Hindlimb muscle (tissue), 1 donor: ENCODE measurements at places on chromosomes 5 and 9. TPM values are rescaled to one million over a fixed set of nuclear protein-coding genes. Genes with fewer than 3 reads are reported as not detected.

The WNT8A gene
- not detected for polyA plus RNA-seq

The POC5 gene
- 8.9 TPM for polyA plus RNA-seq

DNA sequence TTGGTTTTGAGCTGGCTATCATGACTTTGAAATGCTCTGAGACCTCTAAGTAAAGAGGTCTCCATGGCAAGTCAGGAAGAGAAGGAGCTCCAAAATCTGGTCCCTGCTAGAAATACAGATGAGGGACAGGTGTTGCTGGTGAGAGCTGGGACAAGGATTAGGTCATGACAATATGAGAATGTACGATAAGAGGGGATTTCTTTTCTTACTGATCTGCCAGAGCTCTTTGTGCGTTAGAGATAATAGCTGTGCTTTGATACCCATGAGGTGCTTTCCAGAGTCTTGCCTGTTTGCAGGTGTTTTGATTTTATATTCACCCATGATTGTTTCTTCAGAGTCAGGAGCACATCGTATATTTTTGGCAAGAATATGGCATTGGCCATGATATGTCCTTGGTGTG is 56.5 kb downstream of the ANKRD33B start:
- DNase-seq = no peak

- DNase-seq = no peak
These were observed 725.2 kb downstream of the BRINP1 start for GRCh38 chr9:118644066-118644465.

The P4HA2 gene
- 52.5 TPM for polyA plus RNA-seq

The IRX1 gene
- 0.77 TPM for polyA plus RNA-seq

DNA sequence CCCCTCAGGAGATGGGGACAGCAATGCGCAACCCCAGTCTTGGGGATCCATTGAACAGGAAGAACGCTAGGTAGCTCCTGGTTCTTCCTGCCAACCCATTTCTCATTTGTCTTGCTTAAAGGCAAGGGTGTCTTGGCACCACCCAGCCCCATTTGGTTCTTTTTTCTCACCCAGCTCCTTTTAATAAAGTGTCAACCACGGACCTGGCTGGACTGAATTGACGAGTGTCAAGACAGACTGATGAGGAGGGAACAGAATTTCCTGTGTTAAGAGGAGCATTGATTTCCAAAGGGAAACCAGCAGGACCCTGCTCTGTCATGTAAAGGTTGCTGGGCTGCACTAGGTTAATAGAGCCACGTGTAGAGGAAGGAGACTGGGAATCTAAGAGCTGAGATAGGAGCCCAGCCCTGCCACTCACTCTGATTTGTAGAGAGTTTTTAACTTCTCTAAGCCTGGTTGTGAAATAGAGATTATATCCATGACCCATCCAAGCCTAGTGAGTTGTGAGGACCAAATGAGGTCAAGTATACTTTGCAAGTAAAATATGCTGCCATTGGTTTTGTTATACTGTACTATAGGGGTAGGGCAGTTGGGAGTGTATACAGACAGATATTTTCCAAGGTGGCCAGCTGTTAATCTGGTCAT is 33.7 kb downstream of the OSTF1 start:
- no peak for DNase-seq

DNA sequence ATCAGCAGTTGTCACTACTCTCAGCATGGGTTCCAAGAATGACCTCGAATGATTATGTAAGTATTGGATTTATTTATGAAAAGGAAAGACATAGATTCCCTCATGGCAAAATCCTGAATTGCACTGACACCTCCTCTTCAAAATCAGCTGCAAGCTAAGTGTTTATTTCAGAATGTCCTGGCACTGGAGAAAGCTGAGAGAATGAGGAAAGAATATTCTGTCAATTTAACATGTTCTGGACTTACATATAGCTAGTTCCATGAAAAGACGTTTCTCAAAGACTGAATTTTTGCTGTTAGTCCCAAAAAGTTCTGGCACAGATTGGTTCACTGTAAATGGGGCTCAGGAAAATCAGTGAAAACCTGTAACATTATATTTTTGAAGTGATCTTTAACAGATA is 120.3 kb downstream of the NREP start:
- DNase-seq = no peak

DNA sequence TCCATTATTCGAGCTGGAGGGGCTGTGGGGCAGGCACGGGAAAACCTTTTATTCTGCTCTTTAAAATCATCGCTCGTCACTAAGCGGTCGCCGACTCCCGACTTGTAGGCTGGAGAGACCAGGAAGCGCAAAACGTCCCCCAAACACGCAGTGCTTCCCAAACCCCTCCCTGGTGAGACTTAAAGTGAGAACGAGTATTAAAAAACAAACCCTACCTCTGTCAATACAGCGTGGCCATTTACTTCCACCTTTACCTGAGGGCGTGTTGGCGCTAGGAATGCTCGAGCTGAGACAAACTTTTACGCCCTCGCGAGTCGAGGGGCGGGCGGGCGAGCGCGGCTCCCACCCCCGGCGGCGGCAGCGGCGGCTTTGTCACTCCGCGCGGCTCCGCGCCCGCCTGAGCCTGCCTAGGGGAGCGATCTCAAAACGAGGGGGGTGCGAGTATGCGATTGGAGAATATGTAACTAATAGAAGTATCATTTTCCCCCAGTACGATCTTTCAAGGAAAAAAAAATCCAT is at the start of gene NR2F1-AS1:
Gene NR2F1-AS1 (minus strand): TSS at position 293 of the 519 bp plus-strand sequence.
- no peak for DNase-seq

- DNase-seq = no peak
These were observed 315.6 kb upstream of the RIOK2 start for GRCh38 chr5:97498657-97499056.

DNA sequence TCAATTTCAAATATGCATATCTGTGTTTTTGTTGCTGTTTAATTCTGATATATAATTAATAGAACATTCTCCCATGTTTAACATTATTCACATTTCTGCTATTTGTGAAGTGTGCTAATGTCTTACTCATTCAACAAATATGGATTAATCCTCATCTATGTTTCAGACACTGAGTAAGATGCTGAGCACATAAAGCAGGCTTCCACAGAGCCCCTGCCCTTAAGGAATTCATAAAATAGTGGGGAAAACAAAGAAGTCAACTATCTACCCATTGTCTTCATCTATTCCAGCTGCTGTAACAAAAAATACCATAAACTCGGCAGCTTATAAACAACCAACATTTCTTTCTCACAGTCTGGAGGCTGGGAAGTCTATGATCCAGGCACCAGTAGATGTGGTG is 333.3 kb downstream of the SEMA5A start:
- DNase-seq = no peak

The MEGF10 gene
- polyA plus RNA-seq = 43.1 TPM

The CDKN2A gene
- not detected for polyA plus RNA-seq

The OR1J2 gene
- not detected for polyA plus RNA-seq

DNA sequence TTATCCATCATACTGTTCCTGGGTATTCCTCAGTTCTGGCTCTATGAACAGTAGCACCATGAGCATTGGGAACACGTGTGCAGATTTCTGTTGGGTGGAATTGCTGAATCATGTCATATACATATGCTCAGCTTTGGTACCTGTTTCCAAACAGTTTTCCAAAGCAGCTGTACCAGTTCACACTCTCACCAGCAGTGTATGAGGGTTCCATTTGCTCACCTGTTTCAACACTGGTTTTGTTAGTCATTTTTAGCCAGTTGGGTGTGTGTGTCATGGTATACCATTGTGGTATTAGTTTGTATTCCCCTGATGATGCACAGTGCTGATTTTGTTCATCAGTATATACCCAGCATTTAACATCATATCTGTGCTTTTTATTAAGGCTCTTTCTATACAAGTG is 56.7 kb upstream of the ECM2 start:
- no peak for DNase-seq

- no peak for DNase-seq
These were observed 346.9 kb downstream of the ZSWIM6 start for GRCh38 chr5:61678966-61679365.

- peak; percentile 76 for DNase-seq
These were observed 456 bp downstream of the KDM3B start for GRCh38 chr5:138352722-138353559.

The KIF20A gene
- 17.5 TPM for polyA plus RNA-seq

DNA sequence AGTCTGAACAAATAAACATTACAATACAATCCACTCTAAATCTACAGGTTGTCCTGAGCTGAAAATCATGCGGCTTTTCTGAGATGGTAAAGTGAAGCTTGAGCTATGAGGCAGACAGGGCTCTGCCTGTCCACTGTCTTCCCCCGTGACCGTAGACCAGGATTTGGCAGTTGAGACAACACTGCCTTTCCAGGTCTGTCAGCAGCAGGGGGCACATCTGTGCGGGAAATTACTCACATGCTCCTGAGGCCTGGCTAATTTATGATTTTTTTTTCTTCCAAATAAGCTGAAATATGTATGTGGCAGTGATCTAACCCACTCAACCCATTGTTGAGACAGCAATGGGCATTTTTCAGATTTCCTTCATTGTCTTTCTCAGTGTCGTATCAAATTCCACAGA is 307.9 kb downstream of the FBXL7 start:
- DNase-seq = no peak

DNA sequence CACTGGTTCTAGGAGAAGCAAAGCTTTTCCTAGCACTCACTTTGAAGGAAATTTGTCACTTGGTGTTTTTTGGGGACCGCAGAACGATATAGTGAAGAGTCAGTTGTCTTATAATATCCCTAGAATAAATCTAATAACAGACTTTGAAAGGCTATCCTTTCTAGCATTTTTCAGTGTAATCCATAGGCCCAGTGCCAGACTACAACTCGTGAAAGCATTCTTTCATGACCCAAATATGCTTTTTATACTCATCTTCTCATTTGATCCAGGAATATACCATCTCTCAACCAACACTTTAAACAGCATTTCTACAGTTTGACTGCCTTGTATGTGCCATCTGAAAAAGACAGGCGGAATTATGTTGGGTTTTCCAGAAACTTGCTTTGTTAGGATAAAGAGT is 104.0 kb downstream of the ERCC6L2 start:
- DNase-seq = peak; percentile 22

The C9orf153 gene
- 0.22 TPM for polyA plus RNA-seq

- DNase-seq = no peak
These were observed 84.6 kb downstream of the AOPEP start for GRCh38 chr9:94811074-94811473.

DNA sequence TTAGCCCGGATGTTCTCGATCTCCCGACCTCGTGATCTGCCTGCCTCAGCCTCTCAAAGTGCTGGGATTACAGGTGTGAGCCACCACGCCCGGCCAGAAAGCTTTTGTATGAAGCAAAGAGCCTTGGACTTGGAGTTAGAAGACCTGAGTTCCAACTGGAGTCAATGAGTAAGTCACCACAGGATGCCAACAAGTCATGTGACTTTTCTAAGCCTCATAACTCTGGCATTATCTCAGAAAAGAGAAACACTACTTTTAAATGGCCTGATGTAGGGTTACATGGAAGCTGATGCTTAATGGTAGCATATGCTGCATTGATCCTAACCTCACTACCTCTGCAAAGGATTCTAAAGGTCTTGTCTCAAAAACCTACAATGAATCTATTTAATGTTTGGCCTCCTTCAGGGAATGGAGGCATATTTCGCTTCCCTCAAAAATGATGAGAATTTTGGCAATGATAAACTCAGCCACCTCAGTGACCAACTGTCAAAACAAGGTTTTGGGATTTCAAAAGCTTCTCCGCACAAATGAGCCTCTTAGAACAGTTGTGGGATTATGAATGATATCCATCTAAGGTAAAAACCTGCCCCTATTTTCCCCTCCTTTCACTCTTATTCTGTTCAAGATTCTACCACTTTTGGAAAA is 236.8 kb downstream of the ACTL7B start:
- no peak for DNase-seq

The FOXD4L5 gene
- polyA plus RNA-seq = 1.1 TPM

- no peak for DNase-seq
These were observed 315.3 kb upstream of the RPS23 start for GRCh38 chr5:82593481-82593880.

GRCh38 chr5:56313004-56313531 is 79.9 kb upstream of the ANKRD55 start:
- no peak for DNase-seq

- no peak for DNase-seq
These were observed 13.0 kb upstream of the DAB2IP start for GRCh38 chr9:121638399-121638798.

- DNase-seq = no peak
These were observed 271.0 kb upstream of the RIOK2 start for GRCh38 chr5:97454015-97454414.

DNA sequence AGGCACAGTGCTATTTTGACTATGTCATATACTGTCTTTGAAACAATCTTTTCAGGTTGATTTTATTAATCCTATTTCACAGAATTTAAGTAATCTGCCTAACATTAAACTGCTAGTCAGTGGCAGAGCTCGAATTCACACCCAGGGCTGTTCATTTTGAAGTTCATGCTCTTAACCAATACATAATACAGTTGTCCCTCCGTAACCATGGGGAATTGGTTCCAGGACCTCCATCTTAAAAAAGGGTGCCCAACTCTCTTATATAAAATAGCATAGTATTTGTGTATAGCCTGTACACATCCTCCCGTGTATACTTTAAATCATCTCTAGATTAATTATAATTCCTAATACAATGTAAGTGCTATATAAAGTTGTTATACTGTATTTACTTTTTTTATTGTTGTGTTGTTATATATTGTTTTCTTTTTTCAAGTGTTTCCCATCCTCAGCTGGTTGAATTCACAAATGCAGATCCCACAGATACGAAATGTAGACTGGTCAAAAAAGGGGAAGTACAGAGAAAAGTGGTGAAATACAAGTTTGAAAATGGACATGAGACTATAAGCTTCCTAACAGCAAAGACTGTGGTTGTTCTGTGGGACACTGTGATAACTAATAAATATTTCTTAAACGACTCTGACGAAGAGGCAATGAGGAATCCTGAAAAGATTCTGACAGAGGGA is 18.3 kb downstream of the RFX3 start:
- DNase-seq = no peak

DNA sequence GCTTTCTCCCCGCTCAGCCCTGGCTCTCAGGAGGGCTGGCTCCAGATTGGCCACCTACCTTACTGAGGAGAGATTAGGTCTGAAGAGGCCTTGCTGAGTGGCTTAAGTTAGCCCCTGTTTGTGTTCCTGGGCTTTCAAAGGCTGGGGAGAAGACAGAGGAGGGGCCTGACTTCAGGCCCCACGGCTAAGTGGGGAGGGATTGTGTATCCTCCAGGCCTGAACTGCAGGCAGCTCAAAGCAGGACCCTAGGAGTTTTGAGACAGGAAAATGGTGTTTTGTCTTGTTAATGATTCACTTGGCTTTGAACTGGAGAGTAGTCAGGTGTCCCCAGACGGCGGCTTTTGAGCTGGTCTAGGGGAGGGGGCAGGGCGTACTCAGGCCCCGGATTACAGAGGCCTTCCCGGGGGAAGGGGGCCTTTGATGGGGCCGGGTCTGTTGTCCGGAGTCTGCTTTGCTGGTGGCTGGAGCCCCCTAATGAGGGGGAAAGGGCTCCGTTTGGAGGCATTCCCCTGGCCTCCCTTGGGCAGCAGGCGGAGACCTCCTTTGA is 162.0 kb upstream of the SMIM23 start:
- no peak for DNase-seq

The MRPL22 gene
- 22.9 TPM for polyA plus RNA-seq

- no peak for DNase-seq
These were observed 18.8 kb downstream of the C5orf52 start for GRCh38 chr5:157689942-157690689.

The MGAT1 gene
- 79.6 TPM for polyA plus RNA-seq
